H9 (cell line): ENCODE measurements at places on chromosomes 16 and 17. TPM values are rescaled to one million over a fixed set of nuclear protein-coding genes. Genes with fewer than 3 reads are reported as not detected.

- H3K4me3 ChIP-seq: no peak overlapping the region
- H3K27ac ChIP-seq: no peak overlapping the region
- DNase-seq: no peak
- no peaks in the 10 kb centered on the region for H3K4me1 ChIP-seq
These were observed 34.7 kb downstream of the ADCY9 start for GRCh38 chr16:4081521-4082021.

DNA sequence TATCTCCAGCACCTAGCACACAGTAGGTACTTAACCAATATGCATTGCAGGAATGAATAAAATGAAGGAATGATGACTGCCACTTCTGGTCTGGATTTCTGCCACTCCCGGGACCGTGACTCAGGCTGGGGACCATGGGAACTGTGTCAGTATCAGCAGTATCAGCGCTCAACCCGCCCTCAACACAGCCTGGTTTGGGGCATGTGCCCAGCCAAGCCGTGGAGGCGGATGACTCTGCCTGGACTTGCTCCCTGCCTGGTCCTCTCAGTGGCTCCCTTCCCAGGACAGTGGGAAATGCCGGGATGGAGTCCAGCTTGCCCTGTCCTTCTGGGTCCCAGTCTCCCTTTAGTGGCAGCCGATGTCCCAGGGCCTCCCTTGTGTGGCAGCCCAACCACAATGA, 55.1 kb downstream of the SRCIN1 start:
- no peaks in the 10 kb centered on the region; the same call in 1 of the 2 replicates for H3K36me3 ChIP-seq
- H3K4me3 ChIP-seq: no peak overlapping the region; the same call in 2 of the 3 replicates
- no peaks in the 10 kb centered on the region for H3K27me3 ChIP-seq
- DNase-seq: no peak
- no peaks in the 10 kb centered on the region for H3K4me1 ChIP-seq

NACA2 gene
- not detected in 2 replicates for total RNA-seq

KRT17 gene
- total RNA-seq: 1.1 and 1.5 TPM in 2 replicates

DNA sequence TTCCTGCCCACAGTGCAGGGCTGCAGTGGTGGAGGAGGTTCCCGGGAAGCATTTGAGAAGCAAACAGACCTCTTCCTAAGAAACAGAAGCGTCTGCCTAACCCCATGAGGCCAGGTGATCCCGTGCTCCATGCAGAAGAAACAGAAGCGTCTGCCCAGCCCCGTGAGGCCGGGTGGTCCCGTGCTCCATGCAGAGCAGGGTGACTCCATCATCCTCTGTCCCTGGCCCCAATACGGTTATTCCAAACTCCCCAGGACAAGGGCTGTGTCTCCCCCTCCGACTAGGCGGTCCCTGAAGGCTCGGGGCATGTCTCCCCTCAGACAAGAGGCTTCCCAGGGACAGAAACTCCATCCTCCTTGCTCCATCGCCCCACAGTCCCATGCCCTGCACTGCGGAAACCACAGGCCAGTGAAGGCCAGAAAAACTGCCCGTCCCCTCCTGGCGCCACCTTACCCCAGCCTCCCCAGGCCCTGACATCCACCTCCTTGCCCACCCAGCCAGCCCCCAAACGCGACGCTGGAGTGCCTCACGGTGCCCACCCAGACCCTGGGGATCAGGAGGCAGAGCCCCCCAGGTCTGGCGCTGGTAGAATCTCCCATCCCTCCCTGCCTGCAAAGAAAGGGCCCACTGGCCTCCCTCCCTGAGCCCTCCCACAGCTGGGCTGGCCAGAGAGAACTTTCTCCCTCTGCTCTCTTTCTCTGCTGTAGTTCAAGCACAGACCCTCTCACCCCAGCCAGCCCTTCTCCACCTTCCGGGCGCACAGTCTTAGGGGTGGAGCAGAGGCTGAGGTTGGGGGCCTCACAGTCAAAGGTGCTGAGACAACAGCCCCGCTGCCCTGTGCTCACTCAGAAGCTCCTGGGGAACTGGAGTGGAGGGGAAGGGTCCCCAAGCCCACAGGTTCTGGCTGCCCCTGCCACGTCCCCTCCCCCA, 30.6 kb upstream of the KRT17 start:
- no peak overlapping the region for H3K4me3 ChIP-seq
- DNase-seq: no peak
- no peaks in the 10 kb centered on the region for H3K27me3 ChIP-seq
- H3K4me1 ChIP-seq: no peaks in the 10 kb centered on the region
